ENCODE measurements at places on chromosomes 3 and 15.

DNA sequence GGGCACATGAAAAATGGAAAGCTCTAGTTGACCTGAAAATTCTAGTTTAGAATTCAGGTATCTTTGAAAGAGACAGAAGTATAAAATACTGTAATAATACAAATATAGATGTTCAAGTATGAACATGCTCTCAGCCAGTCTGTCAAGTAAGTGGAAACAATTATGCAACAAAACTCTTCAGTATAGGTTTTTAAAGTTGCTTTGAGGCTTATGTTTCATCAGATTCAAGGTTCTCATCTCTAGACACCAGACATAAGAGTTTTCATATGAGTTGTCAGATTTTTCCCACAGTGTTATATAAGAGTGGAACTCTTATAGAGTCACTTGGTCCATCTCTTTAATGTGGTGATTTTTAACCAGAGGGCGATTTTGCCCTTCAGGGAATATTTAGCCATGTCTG, 22.0 kb downstream of the CMSS1 start:
- no peak for DNase-seq

DNA sequence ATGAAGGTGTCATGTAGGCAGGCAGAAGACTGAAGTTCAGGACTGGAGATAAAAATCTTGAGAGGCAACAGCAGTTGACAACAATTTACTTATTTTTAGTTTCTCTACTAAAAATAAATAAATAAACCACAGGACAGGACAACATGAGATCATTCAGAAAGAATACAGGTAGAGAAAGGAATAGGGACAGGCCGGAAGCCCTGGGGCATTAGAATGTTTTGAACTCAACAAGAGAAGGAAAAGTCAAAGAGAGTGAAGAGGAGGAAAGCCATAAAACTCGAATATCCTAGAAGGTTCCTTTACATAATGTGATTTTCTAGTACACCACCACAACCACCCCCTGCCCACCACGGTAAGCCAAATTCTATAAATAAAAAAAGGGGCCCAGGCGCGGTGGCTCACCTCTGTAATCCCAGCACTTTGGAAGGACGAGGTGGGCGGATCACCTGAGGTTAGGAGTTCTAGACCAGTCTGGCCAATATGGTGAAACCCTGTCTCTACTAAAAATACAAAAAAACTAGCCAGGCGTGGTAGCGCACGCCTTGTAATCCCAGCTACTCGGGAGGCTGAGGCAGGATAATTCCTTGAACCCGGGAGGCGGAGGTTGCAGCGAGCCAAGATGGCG, 4.7 kb downstream of the PIK3CB start:
- DNase-seq = no peak

DNA sequence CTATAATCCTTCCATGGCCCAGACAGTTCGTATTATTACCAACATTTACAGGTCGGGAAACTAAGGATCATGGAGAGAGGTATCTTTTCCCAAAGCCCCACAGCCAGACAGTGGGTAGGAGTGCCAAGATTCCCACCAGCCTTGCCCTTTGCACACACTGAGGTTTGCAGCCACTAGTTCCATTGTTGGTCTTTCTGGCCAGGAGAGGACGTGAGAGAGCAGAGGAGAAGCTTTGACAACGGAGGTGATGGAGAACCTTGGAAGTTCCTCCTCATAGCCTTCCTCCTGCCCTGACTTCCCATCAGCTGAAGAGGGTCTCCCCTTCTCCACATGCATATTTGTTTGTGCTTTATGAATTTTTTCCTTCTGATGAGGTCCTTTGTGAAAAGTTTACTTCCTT, 50.5 kb upstream of the PLCL2 start:
- no peak for DNase-seq

DNA sequence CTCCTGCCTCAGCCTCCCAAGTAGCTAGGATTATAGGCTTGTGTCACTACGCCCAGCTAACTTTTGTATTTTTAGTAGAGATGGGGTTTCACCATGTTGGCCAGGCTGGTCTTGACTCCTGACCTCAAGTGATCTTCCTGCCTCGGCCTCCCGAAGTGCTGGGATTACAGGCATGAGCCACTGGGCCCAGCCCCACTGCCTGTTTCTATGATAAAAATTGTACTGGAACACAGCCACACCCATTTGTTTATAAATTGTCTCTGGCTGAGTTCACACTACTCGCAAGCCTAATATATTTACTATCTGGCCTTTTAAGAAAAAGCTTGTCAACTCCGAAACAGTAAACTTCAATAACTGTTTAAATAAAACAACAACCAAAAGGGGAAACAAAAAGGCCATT, 309.4 kb upstream of the WNT5A start:
- DNase-seq = no peak

DNA sequence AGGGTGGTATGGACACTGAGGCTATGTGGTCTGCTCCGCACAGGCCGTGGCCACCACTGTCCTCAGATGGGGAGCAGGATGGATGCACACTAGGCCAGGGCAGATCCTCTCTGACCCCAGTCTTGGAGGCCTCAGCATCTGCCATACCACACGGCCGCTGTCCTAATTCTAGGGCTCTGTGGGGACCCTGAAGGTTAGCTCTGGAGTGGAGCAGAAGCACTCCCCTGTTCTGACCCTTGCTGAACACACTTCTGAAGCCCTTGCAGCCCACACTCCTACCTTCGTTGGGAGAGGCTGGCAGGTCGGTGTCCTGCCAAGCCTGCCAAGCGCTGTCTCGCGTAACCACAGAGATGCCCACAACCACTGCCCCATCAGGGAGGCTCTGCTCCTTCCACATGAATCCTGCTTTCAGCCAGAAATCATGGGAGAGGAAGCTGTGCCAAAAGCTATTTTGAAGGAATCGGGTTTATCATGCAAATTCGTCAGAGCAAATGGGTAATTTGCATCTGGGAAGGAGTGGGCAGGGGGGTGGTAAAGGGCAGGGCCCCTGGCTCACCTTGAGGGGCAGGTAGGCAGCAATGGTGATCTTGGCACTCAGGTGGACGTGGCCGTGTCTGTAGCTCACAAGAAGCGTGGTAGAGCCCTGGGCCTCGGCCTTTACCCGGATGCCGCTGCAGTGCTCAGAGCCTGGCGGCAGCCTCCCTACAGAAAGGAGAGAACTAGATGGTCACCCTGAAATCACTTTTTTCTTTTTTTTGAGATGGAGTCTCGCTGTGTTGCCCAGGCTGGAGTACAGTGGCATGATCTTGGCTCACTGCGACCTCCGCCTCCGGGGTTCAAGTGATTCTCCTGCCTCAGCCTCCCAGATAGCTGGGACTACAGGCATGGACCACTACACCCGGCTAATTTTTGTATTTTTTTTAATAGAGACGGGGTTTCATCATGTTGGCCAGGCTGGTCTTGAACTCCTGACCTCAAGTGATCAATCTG, 54.4 kb downstream of the NUP210 start:
- DNase-seq = no peak
